NCI-H226 (cell line): ENCODE measurements at places on chromosomes 12 and 14.
A peak's percentile ranks its signal among the peaks of the same experiment; 100 is the strongest.

DNA sequence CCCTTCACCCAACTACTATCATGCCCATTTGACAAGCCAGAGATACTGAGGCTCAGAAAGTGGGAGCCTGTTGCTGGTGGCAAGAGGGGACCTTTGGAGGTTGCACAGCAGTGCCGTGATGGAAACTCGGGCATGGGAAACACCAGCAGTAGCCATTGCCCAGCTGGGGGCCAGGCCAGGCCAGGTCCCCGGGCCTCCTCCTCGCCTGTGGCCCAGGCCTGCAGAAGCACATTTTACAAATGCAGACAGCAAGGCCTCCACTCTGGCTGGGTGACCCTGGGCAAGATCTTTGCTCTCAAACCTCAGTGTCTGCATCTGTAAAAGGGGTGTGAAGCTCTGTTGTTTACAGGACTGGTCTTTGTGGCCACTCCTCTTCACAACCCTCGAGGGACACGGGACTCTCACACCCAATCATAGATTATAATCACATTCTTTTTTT is 4.5 kb upstream of the SH2B3 start:
- no peak for DNase-seq

DNA sequence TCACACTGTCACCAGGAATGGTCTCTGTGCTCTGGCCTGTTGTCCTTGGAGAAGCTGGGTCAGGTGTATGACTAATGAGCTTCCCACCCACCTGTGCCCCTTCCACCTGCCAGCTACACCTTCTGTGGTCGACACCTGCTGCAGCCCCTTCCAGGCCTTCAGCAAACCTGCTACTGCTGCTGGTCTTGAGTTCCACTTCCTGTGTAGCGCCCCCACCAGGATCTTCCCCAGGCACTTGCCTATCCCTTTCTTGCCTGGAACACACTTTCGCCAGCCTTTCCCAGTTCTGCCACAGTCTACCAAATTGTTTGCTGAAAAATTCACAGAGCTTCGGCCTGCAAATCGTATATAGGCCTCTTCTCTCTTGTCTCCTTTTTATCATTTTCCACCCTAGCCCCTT is 75.3 kb downstream of the CRACR2A start:
- DNase-seq, result no peak

GRCh38 chr14:101950100-101950499 is 14.3 kb upstream of the DYNC1H1 start:
- DNase-seq, result no peak

- DNase-seq, result no peak
Measured at GRCh38 chr12:3920351-3921150, 47.4 kb upstream of the PARP11 start.

GRCh38 chr12:15625075-15625474 is 164.1 kb downstream of the EPS8 start:
- DNase-seq, result no peak

- DNase-seq, result no peak
Measured at GRCh38 chr12:31491241-31491794, 99.6 kb downstream of the DENND5B start.

- DNase-seq, result no peak
Measured at GRCh38 chr14:101062065-101062450, 158.5 kb upstream of the RTL1 start.

GRCh38 chr14:102769049-102769327 is 8.3 kb upstream of the TRAF3 start:
- no peak for DNase-seq

GRCh38 chr12:49937639-49938300 is 12.8 kb upstream of the AQP2 start:
- DNase-seq, result no peak

DNA sequence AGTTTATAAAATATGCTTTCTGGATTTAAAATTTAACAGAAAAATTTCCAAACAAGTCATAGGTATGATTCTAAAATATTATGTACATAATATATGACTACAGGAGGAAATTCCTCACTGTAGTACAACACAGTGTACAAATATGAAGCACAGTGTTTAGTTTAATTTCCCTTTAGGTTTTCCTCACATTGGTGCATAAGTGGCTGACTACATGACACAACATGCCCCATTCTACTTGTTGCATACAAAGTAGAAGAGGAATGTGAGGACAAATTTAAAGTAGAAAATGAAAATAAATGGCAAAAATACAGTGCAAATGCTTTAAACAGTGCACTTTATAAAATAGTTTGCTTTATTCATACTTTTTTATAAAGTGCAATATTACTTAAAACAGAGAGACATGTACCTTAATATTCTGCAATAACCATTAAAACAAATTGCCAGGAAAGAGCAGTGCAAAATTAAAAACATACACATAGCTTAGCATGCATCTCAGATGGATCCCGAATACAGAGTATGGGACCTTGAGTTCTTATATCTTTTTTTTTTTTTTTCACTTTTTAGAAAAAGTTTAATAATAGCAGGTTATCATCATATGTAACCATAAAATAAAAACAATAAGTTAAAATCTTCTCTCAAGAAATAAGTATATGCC is 54.8 kb upstream of the TTC7B start:
- no peak for DNase-seq

- DNase-seq, result no peak
Measured at GRCh38 chr12:21666722-21667121, 9.1 kb upstream of the LDHB start.

DNA sequence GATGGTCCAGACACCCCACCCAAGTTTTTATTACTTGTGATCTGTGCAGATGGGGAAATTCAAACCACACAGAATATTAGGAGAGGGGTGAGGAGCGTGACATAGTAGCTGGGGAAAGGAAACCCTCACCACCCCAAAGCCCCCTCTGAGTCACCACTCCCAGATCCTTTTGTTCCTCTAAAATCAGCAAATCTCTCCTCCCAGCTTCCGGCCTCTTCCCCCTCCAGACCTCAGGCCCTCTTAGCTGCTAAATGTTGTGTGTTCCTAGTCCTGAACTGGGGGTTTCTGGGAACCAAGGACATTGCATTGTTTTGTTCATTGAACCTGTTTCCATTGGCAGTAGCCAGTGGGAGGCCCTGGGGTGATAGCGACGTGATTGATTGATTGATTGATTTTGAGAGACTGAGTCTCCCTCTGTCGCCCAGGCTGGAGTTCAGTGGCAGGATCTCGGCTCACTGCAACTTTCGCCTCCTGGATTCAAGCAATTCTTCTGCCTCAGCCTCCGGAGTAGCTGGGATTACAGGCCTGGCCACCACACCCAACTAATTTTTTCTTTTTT is 5.9 kb upstream of the ORAI1 start:
- no peak for DNase-seq

GRCh38 chr12:76790564-76791552 is 26.9 kb downstream of the ZDHHC17 start:
- DNase-seq, result peak; percentile 7

- DNase-seq, result no peak
Measured at GRCh38 chr12:32702473-32702872, 23.4 kb downstream of the DNM1L start.

- DNase-seq, result no peak
Measured at GRCh38 chr14:101788016-101788635, 26.6 kb downstream of the PPP2R5C start.

- no peak for DNase-seq
Measured at GRCh38 chr12:12229556-12230092, 37.2 kb downstream of the LRP6 start.

DNA sequence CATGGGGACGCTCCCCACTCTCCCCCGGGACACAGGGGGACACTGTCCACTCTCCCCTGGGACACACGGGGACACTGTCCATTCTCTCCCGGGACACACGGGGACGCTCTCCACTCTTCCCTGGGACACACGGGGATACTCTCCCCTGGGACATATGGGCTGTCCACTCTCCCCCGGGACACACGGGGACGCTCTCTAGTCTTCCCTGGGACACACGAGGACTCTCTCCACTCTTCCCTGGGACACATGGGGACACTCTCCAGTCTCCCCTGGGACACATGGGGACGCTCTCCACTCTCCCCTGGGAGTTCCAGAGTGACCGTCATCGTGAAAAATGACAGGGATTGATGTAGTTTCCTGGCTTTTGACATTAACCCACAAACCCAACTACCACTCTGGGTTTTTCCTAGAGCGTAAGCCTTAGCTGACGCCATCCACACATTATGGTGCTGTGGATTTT is 3.0 kb upstream of the P2RX2 start:
- no peak for DNase-seq

DNA sequence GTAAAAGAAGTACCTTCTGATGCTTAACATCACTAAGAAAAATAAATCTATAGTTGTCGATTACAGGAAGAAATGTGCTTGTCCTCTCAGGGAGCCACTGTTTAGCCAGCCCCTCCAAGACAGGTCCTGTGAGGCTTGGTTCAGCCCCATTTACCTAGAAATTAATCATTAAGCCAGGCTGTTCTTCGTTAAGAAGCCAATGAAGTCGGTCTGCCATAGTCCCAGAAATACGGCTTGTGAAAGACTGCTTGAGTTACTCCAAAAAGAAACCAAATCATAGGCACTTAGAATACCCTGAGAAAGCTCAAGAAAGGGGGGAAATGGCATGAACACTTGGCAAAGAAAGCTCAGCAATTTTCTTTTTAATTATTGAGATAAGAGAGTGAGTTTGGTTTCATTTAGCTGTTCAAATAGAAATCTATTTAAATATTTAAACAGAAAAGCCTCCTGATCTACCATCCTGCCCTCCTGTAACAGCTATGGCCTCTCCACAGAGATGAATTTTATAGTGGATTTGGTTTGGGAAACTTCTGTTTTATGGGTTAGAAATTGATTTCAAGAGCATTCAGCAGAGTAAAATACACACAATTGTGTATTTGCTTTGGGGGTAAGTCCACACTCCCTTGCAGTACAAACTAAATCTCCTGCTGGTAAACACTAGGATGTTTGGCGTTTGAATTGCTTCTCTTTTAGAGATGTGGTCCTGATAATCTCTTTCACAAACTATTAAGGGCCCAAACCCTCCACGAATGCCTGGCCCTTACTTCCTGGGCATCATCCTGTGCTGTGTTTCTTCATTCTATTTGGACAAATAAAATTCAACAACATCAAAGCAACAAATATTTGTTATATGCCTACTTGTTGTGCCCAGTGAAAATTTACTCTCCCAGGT is 234.4 kb downstream of the SEC23A start:
- DNase-seq, result no peak

- peak; percentile 24 for DNase-seq
Measured at GRCh38 chr12:101877806-101878242, 444 bp downstream of the DRAM1 start.

DNA sequence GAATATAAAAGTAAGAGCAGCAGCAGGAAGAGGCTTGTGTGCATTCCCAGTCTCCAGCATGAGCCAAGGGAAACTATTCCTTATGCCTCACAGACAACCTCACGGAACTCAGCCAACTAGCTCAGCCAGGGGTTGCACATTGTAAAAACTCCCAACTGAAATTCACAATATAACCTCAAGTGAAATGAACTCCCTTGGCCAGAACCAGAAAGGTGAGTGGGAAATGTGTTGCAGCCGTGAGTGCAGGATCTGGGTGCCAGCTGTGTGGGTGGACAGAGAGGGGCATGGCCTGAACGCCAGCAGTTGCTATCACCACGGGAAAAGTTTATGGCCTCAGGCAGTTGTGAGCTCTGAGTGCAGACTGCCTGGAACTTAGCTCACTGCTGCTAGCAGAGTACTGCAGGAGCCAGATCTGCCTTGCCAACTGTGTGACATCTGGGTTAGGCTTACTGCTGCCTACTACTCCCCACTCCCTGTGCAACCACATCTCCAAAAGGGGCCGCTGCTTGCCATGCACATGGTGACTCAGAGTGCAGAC is 2.3 kb upstream of the CLEC1A start:
- DNase-seq, result peak; percentile 45

GRCh38 chr14:64569138-64569631 is 19.4 kb downstream of the PPP1R36 start:
- DNase-seq, result peak; percentile 79

DNA sequence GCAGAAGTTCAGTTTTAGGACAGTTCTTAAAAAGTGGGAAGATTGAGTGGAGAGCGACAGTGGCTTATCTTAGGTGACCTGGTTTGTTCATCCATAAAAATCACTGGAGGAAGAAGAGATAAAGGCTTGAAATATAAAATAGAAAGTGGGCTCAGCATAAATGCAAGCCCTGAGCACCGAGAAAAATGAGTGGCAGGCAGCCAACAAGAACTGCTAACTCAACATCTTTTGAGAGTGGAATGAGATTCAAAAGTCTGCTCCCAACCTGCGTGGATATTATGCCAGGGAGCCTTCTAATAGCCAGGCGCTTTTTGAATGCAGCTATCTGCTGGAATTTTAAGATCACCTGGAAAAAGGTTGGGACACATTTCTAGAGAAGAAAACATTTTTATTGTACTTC is 666.5 kb downstream of the FLRT2 start:
- no peak for DNase-seq

DNA sequence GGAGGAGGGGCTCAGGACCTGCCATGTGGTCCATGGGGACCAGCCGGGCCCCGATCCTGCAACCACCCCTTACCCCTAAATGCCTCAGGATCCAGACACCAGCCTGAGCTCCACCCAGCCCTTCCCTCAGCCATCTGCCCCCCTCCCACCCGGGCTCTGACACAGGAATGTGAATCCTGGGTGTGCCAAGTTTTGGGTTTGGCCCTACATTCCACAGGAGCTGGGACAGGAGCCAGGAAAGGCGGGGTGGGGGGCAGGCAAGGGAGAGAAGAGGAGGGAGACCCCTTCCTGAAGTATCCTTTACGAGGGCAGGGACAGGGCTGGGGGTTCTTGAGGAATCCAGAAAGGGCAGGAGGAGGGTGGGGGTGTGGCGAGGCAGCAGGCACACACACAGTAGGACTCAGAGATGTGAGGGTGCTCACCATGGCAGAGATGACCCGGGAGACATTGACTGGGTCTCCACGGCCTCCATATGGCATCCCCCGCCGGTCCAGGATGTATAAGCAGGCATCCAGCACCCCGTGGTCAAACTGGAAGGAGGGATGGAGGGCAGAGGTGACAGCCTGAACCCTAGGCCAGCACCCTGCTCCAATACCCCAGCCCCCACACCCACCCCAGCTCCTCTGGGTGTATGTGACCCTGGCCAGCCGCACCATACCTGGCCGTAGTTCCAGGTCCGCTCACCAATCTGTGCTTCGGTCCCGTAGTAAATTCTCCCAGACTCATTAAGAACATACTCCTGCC is 3.5 kb downstream of the TGM1 start:
- peak; percentile 80 for DNase-seq

GRCh38 chr14:104913435-104913834 is 11.2 kb upstream of the PLD4 start:
- DNase-seq, result no peak

DNA sequence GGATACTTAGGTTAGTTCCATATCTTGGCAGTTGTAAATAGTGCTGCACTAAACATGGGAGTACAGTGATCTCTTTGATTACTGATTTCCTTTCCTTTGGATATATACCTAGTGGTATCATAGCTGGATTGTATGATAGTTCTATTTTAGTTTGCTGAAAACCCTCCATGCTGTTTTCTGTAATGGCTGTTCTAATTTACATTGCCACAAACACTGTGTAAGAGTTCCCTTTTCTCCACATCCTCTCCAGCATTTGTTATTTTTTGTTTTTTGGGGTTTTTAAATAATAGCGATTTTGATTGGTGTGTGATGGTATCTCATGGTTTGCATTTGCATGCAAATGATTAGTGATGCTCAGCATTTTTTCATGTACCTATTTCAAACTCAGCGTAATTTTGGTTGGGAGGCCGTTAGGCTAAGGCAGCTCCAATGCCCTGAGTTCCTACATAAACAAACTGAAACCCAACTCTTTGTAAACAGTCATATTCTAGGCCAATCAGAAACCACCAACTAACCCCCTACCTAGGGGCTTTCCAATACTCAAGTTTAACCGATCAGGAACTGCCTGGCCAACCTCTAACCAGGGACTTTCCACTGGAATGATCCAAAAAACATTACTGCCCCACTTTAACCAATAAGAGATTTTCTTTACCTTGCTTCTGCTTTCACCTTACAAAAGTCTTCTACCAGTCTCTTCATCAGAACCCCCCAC is 171.6 kb downstream of the FBXL14 start:
- no peak for DNase-seq

GRCh38 chr12:130083002-130083401 is 79.3 kb upstream of the FZD10 start:
- DNase-seq, result no peak
